Fibroblast of skin of right biceps (primary cell): ENCODE measurements at places on chromosomes 5 and 9.

- DNase-seq, result peak; percentile 73
These were observed 186.0 kb upstream of the KLF9 start for GRCh38 chr9:70600506-70600905.

- no peak for DNase-seq
These were observed 469.0 kb upstream of the PTGER4 start for GRCh38 chr5:40210694-40211093.

DNA sequence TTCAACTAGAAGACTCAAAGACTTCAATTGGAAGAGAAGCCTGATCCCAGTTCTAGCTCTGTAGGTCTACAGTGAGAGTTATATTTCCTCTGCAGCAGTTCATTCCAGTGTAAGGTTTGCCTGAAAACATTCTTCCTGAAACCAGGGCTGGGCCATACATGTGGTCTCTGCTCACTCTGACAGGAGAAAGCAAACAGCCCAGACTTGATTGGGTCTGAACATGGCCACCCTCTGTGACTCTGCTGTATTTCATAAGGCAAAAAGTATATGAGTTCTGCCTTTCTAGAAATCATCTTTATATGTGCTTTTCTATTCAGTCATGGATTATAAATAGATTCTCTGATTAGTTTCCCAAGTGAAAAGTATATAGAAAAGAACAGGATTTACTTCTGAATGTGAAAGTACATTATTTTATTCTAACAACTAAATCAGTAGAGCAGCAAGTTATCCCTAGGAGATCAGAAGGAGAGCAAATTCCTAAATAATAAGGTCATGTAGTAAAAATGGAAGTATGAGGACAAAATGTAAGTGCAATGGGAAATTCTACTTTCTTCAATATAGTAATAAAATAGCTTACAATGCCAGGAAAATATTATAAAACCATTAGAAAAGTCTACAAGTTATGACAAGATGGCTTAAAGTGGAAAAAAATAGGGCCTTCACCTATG, 144.3 kb downstream of the EFNA5 start:
- no peak for DNase-seq

- peak; percentile 56 for DNase-seq
These were observed 26.2 kb upstream of the GPR151 start for GRCh38 chr5:146541958-146542849.

DNA sequence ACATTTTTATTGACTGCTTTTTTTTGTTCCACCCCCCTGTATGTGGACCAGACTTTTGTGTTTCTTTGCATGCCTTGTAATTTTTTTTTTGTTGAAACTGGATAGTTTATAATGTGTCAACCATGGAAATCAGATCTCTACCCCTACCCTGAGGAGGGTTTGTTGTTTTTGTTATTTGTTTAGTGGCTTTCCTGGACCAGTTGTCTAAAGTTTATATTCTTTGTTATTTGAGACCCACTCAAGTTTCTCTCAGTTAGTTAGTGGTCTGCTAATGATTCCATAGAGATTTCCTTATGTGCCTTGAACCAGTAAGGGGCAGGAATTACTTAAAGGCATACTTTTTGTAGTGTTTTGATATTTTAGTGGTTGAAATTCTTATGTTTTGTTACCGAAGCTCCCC, 41.1 kb downstream of the GCNT1 start:
- DNase-seq, result no peak

- DNase-seq, result peak; percentile 25
These were observed 26.9 kb downstream of the ADAMTS2 start for GRCh38 chr5:179318221-179318955.

DNA sequence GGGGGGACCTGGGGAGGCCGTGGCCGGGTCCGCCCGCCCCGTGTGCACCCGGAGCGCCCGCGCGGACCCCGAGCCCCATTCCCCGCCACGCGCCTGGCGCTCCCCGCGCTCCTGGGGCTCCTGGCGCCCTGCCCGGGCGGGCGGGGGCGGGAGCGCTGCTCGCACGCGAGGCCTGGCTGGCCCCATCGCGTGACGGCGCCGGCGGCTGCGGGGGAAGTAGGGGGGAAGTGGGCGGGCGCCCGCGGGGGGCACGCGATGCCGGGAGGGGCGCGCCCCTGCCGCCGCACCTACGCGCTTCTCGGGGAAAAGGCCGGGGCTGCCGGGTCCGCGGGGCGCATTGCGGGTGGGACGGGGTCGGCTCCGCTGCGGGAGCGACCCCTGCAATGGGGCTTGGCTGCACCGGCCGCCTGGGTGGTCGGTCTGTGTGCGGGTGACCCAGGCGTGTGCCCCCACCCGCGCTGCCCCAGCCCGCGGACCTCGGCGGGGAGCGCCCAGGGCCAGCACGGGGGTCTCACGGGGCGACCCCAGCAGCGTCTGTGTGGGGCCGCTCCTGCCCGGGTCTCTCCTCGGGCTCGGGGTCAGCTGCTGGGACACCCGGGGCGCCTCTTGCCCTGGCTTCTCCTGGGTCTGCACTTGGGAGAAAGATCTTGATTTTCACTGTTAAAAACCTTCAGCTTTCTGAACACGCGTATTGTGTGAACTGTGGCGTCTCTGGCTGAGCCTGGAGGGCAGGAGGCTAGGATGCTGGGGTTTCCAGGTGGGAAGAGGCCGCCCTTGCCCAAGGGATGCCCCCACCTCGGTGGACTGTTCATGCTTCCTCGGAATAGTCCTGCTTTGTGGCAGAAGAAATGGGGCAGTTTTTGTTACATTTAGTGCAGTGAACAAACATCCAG, 52.4 kb downstream of the AHRR start:
- peak; percentile 87 for DNase-seq

GRCh38 chr9:92510747-92511146, 25.0 kb downstream of the ECM2 start:
- no peak for DNase-seq

GRCh38 chr9:87959916-87960581, 14.3 kb downstream of the CDK20 start:
- peak; percentile 37 for DNase-seq

GRCh38 chr5:32004404-32004803, 169.7 kb downstream of the GOLPH3 start:
- DNase-seq, result no peak

DNA sequence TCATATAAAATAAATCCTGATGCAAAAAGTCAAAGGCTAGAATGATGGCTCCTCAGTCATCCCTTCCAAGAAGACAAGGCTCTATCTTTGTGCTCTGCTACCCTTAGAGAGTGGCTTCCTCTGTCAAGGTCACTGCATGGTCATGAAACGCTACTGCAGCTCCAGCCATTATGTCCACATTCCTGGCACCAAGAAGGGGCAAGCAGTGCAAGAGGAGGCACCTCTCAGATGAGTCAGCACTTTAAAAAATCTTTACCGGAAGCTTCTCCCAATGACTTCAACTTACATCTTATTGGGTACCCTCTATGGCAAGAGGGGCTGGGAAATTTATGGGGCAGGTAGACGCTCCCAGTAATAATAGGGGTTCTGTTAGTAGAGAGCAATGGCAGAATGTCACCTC, 129.5 kb upstream of the CPEB4 start:
- no peak for DNase-seq

DNA sequence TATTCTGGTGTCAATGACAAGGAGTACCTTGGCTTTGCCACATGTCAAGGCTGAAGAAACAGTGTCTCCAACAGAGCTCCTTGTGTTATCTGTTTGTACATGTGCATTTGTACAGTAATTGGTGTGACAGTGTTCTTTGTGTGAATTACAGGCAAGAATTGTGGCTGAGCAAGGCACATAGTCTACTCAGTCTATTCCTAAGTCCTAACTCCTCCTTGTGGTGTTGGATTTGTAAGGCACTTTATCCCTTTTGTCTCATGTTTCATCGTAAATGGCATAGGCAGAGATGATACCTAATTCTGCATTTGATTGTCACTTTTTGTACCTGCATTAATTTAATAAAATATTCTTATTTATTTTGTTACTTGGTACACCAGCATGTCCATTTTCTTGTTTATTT, 19.8 kb downstream of the CD274 start:
- no peak for DNase-seq

DNA sequence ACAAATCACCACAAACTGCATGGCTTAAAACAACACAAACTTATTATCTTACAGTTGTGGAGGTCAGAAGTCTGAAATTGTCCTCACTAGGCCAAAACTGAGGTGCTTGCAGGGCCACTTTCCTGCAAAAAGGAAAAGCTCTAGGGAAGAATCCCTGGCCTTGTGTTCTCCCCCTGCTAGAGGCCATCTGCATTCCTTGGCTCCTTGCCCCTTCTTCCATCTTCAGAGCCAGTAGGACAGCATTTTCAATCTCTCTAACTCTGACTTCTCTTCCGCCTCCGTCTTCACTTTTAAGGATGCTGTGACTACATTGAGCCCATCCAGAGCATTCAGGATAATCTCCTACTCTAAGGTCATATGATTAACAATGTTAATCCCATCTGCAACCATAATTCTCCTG, 236.6 kb downstream of the CDK5RAP2 start:
- peak; percentile 33 for DNase-seq

GRCh38 chr5:110356677-110357076, 369.8 kb downstream of the TMEM232 start:
- peak; percentile 83 for DNase-seq

DNA sequence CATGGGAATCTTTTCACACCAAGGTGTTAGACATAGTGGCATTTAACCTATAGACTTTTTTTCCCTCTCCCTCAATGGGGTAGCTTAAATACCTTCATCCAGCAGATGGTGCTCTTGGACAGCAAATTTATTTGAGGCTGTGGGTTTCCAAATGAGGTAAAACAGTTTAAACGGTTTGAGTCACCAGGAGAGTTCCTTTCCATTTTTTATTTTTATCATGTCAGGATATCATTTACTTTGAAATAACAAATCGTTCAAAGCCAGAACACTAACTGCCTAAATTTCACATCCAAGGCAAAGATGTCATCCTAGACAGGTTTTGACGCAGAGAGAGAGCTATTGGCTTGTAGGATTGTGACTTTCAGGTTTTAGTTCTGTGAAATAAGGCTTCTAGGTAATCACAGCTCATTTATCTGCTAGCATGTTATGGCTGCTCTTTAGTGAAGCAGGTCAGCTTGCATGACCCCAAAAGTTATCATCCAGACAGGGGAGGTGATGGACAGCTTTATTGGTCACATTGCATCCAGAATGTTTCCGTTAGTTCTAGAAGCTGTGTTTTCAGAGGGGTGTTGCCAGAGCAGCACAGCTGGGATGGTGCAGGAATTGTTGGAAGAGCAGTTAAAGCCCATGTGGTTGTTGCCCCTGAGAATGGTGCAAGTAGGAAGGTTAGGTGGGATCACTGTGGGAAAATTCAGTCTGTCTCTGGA, 69.8 kb downstream of the KDM4C start:
- peak; percentile 57 for DNase-seq
